ENCODE measurements at places on chromosomes 3 and 15.
A peak's percentile ranks its signal among the peaks of the same experiment; 100 is the strongest.

DNA sequence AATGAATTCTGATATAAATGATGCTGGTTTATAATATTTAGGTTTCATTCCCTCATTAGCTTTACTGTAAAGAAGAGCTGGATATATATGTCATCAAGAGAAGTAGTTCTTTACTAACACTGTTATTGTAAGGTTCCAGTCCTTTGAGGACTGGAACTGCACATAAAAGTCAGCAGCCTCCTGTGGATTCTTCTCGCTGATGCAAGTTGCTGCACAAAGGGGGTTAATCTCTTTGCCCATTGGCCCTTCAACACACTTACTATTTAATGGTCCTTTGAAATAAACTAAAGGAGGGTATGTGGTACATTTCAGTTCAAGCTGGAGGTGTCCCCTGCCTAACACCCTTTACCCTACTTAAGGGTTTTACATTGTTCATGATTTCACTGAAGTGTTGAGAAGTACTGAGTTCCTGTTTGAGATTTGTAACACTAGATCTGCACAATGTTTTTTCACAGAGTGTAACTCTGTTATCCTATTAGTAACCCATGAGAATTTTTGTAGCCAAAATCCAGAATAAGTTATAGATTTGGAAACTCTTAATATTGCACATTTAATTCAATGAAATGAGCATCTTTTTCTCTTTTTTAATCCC is 43.9 kb downstream of the NR2C2 start:
- no peak for DNase-seq

DNA sequence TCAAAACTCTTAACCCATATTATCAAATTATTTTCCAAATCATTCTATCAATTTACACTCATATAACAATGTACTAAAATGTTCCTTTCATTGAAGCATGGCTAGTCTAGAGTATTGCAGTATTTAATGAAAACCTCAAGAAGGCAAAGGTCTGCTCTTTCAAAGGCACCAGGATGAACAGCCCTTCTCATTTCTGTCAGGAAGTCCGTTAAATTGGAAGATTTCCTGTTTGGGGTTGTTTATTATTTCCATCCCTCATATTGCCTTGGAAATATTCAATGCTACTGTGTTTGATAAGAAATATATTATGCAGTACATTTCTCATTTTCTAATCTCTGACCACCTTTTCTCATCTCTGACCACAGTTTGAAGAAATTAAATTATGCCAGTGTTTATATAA is 25.1 kb downstream of the ACKR4 start:
- DNase-seq = no peak

GRCh38 chr15:35566991-35567390 is 21.0 kb upstream of the DPH6 start:
- DNase-seq = no peak

DNA sequence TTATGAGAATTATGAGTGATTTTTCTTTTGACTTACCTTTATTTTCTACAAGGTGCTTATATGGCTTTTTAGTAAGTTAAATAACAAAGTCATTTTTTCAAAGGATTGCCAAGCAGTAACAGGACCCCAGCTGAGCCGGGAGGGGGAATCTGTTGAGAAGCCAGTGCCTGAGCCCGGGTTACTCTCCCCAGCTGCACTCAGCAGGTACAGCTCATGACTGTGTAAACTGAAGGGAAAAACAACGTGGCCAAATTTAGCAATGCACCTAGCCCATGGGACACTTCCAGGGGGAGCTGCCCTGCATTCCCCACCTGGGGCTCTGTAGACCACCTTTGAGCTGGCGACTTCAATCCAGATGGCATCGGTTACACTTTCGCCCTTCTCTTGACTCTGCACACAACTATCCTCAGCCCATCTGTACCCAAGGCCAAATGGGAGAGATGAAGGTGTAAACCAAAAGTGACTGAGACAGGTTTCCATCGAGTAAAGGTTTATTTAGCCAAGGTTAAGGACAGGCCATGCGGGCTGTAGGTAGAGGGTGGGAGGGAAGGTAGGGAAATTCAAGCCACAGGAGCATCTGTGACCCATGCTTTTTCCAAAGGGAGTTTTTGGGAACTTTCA is 18.2 kb upstream of the HCN4 start:
- DNase-seq = no peak

GRCh38 chr3:112111785-112112402 is 21.2 kb downstream of the GCSAM start:
- DNase-seq = peak; percentile 81

GRCh38 chr3:167851171-167851570 is 115.7 kb downstream of the SERPINI1 start:
- DNase-seq = no peak

DNA sequence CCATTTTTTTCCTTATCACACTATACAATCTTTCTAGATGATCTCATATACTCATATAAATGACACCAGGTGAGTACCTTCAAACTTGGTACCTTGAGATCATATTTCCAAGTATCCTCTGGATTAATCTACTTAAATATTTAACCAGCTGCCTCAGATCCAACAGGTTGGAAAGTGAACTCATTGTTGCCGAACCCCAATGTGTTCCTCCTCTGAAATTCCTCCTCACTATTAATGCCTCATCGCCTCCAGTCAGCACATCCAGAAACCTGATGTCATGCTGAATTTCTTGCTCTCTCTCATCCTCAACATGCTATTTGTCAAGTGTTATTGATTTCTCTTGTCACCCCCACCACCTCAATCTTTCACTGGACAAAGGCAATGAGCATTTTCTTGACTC is 221.8 kb downstream of the FMN1 start:
- DNase-seq = no peak

DNA sequence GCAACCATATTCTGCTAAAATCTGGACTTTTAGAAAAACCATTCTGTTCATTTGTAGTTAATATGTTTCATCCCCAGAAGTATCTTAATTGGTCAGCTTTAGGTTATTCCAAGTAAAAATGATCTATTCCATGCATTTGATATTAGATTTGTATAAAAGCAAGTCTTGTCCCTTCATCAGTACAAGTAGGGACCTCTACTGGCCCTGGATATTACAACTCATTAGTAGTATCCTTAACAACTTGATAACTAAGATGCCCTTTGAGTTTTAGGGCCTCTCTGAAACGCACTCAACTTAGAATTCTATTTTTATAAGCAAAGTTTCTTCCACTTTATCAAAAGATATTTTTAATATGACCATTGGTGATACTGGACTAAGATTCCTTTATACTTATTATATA is 25.3 kb upstream of the SELENOT start:
- DNase-seq = no peak

Data from islet precursor cell (in vitro differentiated cells).